ENCODE measurements at places on chromosomes 3 and 15.

GRCh38 chr15:61530769-61531168 is 301.7 kb upstream of the RORA start:
- no peak for DNase-seq

DNA sequence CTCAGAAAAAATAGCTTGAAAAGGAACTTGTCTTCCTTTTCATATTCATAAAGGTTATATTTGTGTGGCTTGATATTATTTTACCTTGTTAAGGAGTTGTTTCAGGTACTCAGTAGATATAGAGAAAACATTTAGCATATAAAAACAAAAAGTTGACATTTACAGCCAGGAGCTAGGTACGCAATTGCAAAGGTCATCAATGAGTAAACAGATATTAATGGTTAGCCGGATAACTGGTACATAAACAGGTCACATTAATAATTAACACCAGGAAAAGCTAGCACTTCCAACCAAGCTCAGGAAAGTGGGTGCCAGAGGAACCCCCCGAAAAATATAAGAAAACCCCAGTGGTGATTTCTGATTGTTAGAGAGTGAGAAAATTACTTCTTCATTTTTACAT is 146.6 kb upstream of the NR2F2 start:
- DNase-seq: no peak

DNA sequence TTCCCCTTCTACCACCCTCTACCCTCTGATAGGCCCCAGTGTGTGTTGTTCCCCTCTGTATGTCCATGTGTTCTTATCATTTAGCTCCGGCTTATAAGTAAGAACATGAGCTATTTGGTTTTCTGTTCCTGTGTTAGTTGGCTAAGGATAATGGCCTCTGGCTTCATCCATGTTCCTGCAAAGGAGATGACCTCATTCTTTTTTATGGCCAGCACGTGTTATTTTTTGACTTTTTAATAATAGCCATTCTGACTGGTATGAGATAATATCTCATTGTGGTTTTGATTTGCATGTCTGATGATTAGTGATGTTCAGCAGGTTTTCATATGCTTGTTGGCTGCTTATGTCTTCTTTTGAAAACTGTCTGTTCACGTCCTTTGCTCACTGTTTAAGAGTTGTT is 63.1 kb upstream of the NPHP3 start:
- no peak for DNase-seq

DNA sequence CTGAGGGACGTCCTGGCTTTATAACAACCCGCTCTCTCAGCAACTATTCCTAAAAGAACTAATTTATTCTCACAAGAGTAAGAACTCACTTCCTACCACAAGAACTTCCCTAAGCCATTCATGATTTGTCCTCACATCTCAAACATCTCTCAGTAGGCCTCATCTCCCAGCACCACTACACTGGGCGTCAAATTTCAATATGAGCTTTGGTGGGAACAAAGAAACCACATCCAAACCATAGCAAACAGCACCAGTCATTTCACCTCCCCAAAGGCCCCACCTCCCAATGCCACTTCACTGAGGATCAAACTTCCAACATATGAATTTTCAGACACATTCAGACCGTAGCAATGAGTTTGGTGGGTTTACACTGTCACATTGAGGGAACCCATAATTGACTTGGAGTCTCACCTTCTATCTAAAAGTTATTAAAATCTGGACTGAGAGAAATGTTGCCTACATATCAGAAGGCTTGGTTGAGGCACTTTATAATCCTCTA is 116.4 kb upstream of the AGBL1 start:
- DNase-seq: no peak

- no peak for DNase-seq
These were observed 66.1 kb downstream of the BOC start for GRCh38 chr3:113277414-113277813.

GRCh38 chr3:89635137-89635536 is 527.7 kb downstream of the EPHA3 start:
- no peak for DNase-seq

DNA sequence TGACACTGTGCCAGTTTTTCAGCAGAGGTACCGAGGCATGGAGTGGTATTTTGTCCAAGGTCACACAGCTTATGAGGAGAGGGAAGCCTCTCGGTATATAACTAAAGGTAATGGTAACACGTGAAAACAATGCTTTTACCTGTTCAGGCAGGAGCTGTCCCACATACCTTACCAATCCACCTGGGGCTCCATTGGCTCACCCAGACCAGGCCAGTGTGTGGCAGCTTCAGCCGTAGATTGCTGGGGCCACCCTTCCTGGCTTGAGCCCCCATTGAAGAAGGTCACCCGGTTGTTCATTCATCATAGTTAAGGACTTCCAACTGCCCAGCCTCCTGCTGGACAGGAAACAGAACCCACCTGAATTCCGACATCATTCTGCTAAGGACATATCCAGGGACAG is 9.2 kb upstream of the RPP14 start:
- no peak for DNase-seq

- DNase-seq: no peak
These were observed 149.9 kb downstream of the CFAP20DC start for GRCh38 chr3:58899953-58900298.

DNA sequence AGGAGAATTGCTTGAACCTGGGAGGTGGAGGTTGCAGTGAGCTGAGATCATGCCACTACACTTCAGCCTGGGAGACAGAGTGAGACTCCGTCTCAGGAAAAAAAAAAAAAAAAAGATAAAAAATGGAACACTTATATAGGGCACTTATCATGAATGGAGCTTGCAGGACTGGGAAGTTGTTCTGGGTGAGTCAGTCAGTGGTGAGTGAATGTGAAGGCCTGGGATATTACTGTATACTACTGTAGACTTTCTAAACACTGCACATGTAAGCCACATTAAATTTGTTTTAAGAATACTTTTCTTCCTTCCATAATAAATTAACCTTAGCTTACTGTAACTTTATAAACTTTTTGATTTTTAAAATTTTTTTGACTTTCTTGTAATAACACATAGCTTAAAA is 59.8 kb downstream of the SFMBT1 start:
- no peak for DNase-seq

- DNase-seq: no peak
These were observed 146.1 kb downstream of the AQP9 start for GRCh38 chr15:58284293-58284692.

GRCh38 chr3:122052968-122053367 is 2.2 kb upstream of the CD86 start:
- DNase-seq: no peak

DNA sequence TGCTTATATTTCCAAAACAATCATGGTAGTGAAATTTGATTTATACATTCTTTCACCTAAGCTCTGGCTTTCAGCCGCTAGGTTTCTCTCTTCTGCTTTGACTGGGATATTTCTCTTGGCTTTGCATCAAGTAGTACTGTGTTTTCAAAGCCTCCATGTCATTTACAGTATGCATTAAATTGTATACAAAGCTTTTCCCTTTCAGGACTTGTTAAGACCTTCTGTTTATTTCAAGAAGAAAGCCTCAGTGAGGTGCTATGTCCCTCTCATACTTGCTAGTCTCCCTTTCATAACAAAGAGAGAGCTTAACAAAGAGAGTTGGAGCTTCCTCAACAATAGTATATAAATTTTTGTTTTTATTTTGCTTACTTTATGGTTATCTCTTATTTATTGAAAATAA is 84.2 kb upstream of the SLC25A26 start:
- no peak for DNase-seq

DNA sequence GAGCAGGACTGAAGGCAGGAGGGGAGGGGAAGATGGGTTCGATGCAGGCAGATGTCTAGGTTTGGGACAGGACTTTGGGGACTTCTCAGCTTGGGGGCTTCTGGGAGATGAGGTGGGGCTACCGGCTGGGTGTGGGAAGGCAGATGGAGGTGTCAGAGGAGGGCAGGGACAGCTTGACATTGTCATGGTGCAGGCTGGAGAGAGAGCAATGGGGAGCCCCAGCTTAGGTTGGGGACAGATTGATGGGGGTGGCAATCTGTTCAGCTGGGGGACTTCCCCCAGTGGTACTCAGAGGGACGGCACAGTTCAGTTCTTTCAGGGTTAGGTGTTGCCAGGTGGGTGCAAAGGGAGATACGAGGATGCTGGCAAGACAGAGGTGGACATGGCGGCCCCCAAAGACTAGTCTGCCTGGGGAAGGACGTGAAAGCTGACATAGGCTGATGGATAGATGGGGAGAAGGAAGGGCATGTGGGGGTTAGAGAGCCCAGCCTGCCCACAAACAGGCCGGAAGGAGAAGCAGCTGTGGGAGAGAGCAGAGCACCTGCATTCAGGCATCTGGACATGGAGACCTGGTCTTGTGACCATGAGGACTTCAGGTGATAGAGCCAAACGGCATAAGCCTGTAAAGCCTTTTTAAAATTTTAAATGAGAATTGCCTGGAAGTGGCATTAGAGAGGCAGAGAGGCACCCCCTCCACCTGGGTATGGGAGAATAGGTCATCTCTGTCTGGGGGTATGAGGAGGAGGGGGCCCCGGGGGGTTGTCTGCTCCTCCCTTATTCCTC is 21.1 kb downstream of the ACAA1 start:
- no peak for DNase-seq

DNA sequence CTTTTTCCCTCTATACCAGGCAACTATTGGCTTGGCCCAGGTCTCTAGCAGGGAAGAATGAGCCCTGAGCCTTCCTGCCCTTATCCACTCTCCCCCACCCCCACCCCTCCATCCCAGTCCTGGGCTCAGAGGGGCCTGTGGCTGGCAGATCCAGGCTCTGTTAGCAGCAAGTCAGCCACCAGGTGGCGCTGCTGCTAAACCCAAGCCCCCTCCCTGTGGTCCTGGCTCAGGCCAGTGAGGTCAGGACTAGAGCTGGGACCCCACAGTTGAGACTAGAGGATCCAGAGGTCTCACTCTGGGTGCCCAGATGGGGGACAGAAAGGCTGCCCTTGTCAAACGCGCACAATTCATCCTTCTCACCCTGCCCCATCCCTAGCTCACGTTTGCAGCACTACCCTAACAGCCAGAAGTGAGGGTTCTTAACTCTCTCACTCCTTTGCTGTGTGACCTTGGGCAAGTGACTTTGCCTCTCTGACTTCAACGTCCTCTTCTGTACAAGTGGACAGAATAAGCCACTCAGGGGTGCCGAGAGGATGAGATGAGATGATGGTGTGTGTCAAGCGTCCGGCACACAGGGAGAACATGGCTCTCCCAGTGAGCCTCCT is 46.8 kb upstream of the SLC6A1 start:
- no peak for DNase-seq

GRCh38 chr15:79989682-79990081 is 18.7 kb upstream of the BCL2A1 start:
- DNase-seq: no peak

- DNase-seq: no peak
These were observed 23.4 kb downstream of the PXK start for GRCh38 chr3:58356054-58356453.

DNA sequence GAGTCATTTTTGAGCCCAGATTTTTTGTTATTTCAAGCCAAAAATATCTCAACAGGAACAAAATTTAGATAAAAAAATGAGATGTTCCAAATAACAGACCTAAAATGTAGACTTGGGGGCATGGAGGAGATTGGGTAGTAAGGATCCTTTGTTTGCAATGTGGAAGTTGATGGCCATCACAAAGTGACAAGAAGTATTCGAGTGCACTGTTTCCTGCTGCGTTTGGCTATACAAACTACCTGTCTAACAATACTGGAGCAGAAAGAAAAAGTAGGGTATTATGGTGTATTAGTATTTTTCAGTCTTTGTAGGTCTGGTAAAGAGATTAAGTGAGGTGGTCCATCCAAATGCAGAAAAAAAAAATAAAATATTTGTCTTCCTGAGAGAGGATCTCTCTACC is 284.2 kb downstream of the C3orf38 start:
- DNase-seq: no peak

- DNase-seq: no peak
These were observed 1.7 kb downstream of the ATG7 start for GRCh38 chr3:11273891-11274291.

- DNase-seq: no peak
These were observed 66.2 kb downstream of the FOXP1 start for GRCh38 chr3:71517271-71517791.

- DNase-seq: no peak
These were observed 44.1 kb upstream of the WWTR1 start for GRCh38 chr3:149701977-149702350.

- no peak for DNase-seq
These were observed 23.5 kb downstream of the MAGEF1 start for GRCh38 chr3:184688251-184688881.

GRCh38 chr3:25515171-25515570 is 87.1 kb downstream of the RARB start:
- no peak for DNase-seq

DNA sequence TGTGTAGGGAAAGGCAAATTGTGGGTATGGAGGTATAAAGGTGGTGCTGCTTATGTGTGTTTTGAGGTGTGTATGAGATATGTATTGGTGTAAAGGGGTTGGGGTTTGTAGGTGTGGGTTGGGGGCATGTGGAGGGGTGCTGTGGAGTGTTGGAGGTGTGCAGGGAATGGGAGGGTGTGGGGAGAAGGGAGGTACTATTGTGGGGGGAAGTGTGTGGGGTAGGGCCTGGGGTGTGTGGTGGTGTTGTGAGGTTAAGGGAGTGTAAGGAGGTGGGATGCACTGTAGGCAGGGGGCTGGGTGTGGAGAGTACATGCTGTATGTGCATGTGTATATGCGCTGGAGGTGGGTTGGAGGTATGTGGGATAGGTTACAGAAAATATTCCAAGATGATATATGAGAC is 15.7 kb downstream of the CCDC12 start:
- DNase-seq: no peak

GRCh38 chr15:39251413-39252133 is 329.3 kb upstream of the THBS1 start:
- peak; percentile 1 for DNase-seq

DNA sequence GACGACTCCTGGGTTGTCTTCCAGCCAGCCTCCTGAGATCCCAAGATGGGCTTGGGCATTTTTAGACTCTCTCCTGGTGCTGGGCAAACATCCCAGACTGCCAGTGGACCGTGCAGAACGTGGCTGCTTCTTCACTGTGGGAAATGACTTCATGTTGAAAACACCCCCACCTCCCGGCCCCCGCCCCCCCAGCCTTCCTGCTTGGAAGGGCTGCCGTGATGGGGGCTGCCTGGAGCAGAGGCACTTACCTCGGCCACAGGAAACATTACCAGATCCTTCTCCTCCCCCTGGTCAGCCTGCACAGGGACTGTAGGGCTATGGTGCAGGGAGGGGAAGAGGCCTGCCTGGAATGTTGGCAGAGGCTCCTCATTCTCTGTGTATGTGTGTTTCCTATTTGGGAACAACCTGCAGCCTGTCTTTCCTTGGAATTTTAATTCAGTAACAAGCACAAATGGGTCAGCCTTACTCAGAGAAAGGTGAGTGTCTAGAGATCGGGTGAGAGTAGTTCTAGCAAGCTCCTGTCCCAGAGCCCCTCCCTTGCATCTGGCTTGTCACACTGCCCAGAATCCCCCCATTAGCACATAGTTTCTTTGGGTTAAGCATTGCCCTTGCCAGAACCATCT is 90.8 kb downstream of the ANP32A start:
- no peak for DNase-seq

- DNase-seq: no peak
These were observed 229.7 kb downstream of the ISL2 start for GRCh38 chr15:76566276-76566675.

GRCh38 chr3:71132995-71133730 is 450.4 kb downstream of the FOXP1 start:
- DNase-seq: no peak

Data from activated naive CD8-positive, alpha-beta T cell treated with anti-CD3 and anti-CD28 coated beads, Interleukin-2, amount 50 U/mL, for 16 hours (primary cell).